NCI-H526 (cell line): ENCODE measurements at places on chromosomes 5 and 9.

DNA sequence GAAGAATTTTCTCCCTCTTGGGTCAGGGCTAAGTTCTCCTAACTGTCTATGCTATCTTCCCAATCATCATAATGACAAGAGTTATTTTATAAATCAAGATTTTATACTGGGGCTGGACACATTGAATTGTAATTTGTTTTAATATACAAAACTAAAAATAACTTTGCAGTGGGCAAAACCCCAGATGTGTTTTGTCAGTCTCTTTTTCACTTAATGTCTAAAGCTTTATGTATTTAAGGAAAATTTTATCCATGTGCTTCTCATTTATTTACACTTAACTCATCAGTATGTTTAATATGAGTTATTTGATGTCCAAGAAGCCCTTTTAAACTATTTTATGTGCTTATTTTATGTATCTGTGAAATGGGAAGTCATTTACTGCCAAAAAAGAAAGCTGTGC is 362.8 kb upstream of the ADAMTSL1 start:
- no peak for DNase-seq

- DNase-seq: no peak
Measured at GRCh38 chr5:61831736-61832135, 474.3 kb upstream of the KIF2A start.

DNA sequence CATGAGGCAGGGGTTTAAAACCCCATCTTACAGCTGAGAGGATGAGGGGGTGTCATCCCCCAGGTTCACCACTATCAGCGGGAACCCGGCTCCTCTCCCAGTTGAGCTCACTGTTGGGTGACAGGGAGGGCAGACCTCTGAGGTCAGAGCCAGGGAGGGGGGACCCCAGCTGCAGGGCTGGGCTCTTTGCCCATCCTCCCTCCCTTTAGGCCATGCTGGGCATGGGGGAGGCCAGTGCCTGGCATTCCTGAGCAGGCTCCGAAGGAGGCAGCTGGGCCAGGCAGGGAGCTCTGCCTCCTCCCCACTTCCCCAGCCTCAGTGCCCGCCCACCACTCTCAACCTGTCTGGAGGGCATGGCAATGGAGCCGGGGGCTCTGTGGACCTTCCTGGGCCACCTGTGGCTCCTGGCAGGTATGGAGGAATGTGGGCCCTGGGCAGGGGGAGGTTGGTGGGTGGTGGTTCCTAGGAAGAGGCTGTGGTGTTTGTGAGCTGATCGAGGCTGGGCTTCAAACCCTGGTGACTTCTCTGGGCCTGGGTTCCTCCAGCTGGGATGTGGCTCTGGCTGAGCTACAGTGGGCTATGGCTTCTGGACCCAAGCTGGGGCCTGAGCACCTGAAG is 12.6 kb downstream of the CRB2 start:
- DNase-seq: no peak

GRCh38 chr9:3576328-3576727 is 50.5 kb upstream of the RFX3 start:
- no peak for DNase-seq

DNA sequence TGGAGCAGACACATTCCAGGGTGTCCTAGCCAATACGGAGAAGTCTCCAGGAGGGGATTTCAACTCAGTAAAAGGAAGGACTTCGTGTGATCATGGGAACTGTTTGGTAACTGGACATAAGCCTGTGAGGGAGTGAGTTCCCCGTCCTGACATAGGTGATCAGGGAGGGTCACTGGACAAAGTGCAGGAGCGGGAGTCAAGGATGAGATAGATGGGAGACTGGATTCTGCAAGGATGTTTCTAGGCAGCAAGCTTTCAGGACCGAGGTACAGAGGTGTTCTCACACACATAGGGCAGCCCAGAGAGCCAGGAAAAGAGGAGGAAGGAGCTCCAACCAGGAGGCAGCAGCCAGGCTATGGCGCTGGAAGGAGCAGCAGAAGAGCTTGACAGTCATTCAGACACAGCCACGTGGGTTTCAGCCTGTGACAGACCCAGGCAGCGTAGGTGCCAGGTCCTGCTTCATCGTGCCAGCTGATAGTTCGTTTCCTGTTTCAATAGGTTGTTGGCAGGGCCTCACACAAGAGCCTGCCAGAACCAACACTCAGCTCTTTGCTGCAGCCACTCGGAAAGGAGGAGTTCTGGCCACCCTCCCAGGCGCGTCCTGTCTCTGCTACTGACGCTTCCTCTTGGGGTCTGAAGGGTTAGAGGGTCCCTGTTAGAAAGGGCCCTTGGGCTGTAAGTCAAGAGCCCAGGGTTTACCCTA is 84.1 kb downstream of the AMBP start:
- no peak for DNase-seq

- DNase-seq: no peak
Measured at GRCh38 chr5:179146277-179146676, 86.1 kb downstream of the ZNF354C start.

GRCh38 chr5:33475706-33476105 is 34.9 kb downstream of the TARS1 start:
- DNase-seq: no peak

GRCh38 chr5:154648229-154648628 is 106.9 kb upstream of the LARP1 start:
- no peak for DNase-seq

DNA sequence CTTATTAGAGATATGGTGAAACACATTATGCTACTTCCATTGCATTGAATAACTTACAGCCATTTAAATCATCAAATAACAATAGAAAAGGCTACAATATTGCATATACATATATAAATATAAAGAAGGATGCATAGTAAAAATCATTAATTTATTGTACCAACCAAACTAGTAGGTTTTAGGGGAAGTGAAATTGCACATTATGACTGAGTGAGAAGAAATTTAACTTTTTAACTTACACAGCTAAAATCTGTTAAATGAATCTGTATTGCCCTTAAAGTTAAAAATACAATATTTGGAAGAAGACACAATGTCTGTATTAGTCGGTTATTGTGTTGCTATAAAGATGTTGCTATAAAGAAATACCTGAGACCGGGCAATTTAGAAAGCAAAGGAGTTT is 2073.7 kb upstream of the ACO1 start:
- DNase-seq: no peak

GRCh38 chr5:102778478-102778877 is 23.4 kb downstream of the PAM start:
- DNase-seq: no peak

DNA sequence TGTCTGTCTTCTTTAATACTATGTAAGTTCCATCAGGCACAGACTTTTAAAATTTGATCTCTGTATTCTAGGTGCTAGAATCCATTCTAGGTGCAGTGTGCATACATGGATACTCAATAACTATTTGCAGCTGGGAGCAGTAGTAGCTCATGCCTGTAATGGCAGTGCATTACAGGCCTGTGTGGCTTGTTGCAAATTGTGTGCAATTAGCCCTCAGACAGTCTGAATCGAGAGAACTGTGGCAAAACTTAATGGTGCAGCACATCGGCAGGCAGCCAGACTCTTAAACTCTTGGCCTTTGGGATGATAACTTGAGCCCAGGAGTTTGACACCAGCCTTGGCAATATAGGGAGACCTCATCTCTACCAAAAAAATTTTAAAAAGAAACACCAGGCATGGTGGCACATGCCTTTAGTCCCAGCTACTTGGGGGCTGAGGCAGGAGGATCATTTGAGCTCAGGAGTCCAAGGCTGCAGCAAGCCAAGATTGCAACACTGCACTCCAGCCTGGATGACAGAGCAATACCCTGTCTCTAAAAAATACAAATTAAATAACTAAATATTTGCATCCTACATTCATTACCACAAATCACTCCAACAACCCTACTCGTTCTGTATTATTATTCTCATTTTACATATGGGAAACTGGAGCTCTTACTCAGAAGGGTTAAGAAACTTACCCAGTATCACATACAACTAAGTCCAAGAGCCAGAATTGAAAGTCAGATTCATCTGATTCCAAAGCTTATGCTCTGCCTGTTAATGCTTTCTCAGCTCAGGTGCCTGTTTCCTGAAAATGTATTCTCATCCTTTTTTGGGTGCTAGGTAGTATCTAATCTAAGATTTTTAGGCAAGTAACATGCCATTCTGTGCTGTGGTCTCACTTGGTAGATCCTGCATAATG is 30.1 kb downstream of the PRKACG start:
- no peak for DNase-seq

DNA sequence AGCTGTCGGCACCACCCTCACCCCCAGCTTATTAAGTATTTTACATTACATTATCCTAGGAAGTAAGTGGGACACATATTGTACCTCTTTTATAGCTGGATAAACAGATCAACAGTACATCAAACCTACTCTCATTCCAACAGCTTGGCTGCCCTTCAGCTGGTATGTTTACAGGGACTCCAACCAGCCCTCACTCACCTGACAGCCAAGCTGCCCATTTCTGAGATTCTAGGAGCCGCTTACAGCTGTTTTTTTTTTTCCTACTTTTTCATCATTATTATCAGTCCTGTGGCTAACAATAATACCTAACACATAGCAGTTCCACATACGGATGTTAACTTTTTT is 13.4 kb upstream of the CREBRF start:
- DNase-seq: no peak

DNA sequence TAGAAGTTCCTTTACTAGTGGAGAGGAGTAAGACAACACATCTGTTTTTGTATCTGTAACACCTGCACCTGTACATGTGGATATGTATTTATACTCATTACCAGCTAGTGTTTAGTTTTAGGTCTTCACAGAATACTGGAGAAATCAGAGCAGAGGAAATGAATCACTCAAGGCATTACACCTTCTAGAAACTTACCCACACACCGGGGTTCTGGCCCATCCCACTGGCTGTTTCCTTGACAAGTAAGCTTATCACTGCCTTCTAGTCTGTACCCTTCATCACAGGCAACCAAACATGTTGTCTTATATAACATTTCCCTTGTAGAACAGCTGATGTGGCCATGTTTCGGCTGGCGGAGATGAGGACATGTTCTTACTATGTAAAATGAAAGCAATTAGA is 76.7 kb downstream of the SVEP1 start:
- no peak for DNase-seq

GRCh38 chr5:176447591-176447977 is 601 bp upstream of the FAF2 start:
- DNase-seq: no peak

DNA sequence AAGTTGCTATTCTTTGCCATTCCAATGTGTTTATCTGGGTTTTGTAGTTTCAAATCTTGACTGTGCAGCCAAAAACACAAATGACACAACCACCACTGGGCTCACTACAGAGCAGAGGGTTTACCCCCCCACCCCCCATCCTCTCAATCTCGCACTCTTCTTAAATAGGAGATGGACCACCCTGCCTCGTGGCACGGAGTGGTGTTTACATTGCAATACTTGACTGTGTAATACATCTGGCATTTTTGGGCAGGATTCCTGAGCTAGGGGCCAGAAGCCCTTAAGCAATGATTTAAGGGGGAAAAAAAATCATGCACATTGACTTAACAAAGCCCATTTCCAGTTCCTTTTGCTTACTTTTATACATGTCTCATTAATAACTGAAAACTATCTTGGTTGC is 19.0 kb downstream of the PTCH1 start:
- DNase-seq: no peak

- no peak for DNase-seq
Measured at GRCh38 chr5:107474716-107475489, 195.8 kb downstream of the EFNA5 start.

DNA sequence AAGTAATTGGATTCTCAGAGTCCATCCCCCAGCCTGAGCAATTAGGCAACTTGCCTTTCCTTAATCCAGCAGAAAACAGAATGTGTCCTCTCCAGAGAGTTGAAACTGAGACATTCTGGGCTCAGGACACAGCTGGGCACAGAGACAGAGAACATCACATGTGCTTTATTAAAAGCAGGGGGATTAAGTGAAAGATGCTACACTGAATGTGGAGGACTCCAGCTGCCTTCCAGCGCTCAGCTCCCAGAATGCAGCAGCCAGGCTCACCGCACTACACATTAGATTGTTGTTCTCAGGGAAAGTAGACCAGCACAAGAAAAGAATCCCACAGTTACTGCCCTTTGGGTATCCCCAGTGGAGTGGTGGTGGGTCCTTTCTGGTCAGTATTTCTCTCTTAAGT is 141.6 kb upstream of the IL12B start:
- no peak for DNase-seq

DNA sequence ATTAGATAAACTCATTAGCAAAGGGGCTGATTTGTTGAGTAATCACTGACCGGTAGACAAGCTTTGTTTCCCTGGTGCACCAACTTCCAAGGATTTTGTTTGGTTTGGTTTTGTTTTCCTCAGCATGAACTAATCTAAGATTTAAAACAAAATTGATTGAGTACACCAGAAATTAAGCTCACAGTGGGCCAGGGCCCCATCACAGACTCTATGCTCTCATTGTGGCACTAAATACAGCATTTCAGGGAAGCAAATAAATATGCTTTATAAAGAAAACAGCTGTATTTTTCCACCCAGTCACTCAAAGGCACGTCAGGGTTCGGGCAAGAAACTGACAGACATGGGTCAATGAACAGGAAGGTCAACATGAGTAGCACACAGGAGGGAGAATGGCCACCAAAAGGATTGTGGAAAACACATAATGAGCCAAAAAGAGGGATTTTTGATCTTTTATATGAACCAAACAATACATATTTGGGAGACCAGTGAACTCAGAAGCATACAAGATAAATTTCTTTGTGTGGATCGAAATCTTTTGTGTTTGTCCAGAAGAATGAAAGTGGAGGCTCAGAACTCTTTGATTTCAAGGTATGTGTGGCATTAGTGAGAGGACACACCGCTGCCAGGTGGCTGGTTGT is 8.8 kb downstream of the CFAP77 start:
- DNase-seq: no peak

- no peak for DNase-seq
Measured at GRCh38 chr5:33833237-33833575, 58.6 kb downstream of the ADAMTS12 start.

- DNase-seq: no peak
Measured at GRCh38 chr9:133135146-133135745, 14.2 kb upstream of the RALGDS start.

GRCh38 chr5:121019734-121020133 is 555.6 kb downstream of the PRR16 start:
- no peak for DNase-seq

DNA sequence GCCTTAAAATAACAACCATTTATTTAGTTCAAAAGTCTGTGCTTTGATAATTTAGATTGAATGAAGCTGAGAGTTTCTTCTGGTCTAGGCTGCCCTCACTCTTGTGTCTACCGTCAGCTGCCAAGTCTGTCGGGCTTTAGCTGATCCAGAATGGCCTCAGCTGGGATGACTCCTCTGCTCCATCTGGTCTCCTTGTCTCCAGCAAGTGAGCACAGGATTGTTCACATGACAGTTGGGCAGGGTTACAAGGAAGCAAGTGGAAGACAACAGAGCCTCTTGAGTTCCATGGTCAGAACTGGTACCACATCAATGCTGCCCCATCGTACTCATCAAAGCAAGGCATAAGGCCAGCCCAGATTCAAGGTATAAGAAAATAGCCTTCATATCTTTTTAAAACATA is 9.0 kb downstream of the HTR1A start:
- no peak for DNase-seq
